Activated CD8-positive, alpha-beta T cell treated with anti-CD3 and anti-CD28 coated beads for 36 hours (primary cell): ENCODE measurements at places on chromosomes 1 and 21. TPM values are rescaled to one million over a fixed set of nuclear protein-coding genes. Genes with fewer than 3 reads are reported as not detected.

Gene KCNE2
- total RNA-seq = not detected

Gene WLS
- total RNA-seq = not detected

DNA sequence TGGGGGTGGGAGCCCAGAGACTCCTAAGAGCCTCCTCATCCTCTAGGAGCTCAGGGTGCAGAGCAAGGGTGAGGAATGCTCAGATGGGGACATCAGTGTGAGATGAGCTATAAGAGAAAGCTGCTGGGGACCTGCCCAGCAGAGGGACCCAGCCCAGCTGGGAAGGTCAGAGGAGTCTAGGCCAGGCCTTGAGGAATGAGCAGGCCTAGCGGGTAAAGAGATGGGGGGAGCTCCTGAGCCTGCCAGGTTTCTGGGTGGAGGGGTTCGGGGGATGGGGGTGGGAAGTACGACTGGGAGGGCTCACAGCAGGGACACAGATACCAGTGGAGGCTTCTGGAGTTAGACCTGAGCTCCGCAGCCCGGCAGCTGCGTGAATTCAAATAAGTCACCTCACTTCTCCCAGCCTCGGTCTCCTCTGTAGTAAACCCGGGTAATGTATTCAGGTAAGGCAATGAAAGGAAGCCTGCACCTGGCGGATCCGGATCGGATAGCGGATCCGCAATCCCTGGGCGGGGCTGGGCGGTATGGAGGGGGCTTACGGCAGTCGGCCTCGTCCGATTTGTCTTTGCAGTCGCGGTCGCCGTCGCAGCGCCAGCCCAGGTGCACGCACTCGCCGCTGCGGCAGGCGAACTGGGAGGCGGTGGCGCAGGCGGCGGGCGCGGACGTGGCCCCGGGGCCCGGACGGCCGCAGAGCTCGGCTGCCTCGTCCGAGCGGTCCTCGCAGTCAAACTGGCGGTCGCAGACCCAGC, 38.0 kb upstream of the MAGOH start:
- no peaks in the 10 kb centered on the region for H3K27me3 ChIP-seq
- no peaks in the 10 kb centered on the region for H3K4me1 ChIP-seq
- peaks cover 43% of the 10 kb centered on the region for H3K36me3 ChIP-seq
- no peak overlapping the region for H3K27ac ChIP-seq

DNA sequence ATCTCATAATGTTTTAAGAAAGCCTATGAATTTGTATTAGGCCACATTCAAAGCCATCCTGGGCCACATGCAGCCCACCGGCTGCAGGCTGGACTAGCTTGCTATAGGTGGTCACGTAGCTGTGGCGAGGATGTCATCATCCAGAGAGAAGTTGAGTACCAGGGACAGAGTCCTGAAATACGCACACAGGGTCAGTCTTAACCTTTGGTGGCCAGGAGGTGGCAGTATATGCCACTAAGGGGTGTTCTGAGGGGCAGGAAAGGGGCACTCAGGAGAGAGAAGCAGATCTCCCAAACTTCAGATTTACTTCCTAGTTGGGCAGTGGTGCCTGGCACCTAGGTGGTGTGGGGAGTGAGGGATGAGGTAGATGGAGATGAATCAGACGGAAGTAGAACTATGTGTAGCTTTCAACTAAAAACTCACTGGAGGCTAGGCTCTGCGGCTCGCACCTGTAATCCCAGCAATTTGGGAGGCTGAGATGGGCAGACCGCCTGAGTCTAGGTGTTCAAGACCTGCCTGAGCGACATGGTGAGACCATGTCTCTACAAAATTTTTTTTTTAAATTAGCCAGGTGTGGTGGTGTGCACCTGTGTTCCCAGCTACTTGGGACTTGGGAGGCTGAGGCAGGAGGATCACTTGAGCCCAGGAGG, 16.3 kb upstream of the CDK18 start:
- peak; percentile 67 for DNase-seq
- peaks cover 41% of the 10 kb centered on the region for H3K27me3 ChIP-seq
- H3K36me3 ChIP-seq = no peaks in the 10 kb centered on the region
- H3K4me1 ChIP-seq = peaks cover 9% of the 10 kb centered on the region
- H3K27ac ChIP-seq = no peak overlapping the region

DNA sequence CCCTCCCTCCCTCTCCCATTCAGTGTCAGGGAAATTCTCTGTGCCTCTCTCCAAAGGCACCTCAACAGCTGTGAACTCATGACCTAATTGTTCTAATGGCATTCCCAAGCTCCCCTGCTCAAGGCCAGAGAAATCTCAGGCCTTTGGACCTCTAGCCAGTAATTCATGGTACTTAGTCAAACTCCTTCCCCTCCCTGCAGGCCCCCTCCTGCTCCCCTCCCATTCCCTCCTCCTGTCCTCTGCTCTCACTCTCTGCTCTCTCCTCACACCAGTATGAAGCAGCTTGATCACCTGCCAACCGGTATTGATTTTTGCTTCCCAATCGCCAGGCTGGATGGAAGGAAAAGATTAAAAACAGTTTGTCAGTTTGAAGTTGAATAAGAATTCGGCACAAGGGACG, 370.5 kb upstream of the PBX1 start:
- no peak overlapping the region for H3K4me3 ChIP-seq
- H3K27ac ChIP-seq = no peak overlapping the region
- H3K4me1 ChIP-seq = no peaks in the 10 kb centered on the region
- H3K36me3 ChIP-seq = no peaks in the 10 kb centered on the region

Gene CD164L2
- not detected for total RNA-seq

DNA sequence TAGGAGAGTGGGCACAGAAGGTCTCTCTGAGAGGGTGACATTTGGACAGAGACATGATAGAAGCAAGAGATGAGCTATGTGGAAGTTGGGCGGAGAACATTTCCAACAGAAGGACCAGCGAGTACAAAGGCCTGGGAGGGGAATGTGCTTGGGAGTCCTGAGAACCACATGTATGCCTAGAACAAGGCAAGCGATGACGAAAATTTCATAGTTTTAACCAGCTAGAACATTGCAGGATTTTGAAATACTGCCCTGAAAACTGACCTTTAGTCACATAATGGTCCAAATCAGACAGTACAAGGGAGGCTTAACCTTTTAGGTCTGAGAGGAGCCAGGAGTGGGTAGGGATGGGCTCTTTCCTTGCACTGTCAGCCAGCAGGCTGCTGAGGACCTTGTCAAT, 68.0 kb downstream of the MRPS6 start:
- H3K4me3 ChIP-seq = no peak overlapping the region
- H3K36me3 ChIP-seq = peaks cover 68% of the 10 kb centered on the region
- H3K27me3 ChIP-seq = no peaks in the 10 kb centered on the region
- H3K4me1 ChIP-seq = peaks cover 22% of the 10 kb centered on the region
- DNase-seq = no peak
- no peak overlapping the region for H3K27ac ChIP-seq

DNA sequence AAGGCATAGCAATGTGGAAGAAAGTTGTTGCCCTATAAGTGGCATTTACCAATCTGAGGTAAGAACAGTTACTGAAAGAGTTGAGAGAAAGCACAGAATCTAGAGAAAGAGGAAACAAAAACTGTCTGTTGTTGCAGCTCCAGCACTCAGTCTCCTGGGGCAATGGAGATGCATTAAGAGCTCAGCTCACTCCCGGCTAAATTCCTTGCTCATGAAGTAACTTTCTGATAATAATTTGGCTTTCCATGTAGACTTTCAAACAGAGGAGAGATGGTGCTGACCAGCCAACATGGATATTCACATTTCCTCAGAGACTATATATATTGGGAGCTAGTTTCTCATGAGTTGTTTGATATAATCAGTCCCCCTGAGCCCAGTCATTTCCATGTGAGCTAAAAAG, 135.3 kb downstream of the GDAP2 start:
- H3K27ac ChIP-seq = no peak overlapping the region
- no peaks in the 10 kb centered on the region for H3K4me1 ChIP-seq

- H3K4me3 ChIP-seq = no peak overlapping the region
- DNase-seq = no peak
- peaks cover 3% of the 10 kb centered on the region for H3K27me3 ChIP-seq
- H3K4me1 ChIP-seq = no peaks in the 10 kb centered on the region
- H3K36me3 ChIP-seq = no peaks in the 10 kb centered on the region
These were observed 48.2 kb downstream of the HLX start for GRCh38 chr1:220927442-220927841.

DNA sequence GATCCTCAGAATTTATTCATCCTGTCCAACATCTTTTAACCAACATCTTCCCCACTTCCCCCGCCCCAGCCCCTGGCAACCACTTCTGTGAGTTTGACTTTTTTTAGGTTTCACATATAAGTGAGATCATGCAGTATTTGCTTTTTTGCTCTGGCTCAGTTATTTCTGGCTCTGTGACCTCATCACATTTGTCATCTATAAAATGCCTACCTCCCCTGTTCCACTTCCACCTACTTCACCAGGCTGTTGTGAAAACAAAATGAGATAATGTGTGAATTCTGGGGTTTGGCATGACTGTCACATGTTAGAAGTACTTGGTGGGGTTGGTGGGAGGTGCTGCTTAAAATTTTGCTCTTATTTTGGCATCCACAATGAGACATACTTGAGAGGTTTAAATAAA, 18.4 kb downstream of the HHAT start:
- peak; percentile 65 for DNase-seq
- no peaks in the 10 kb centered on the region for H3K27me3 ChIP-seq
- peaks cover 2% of the 10 kb centered on the region for H3K36me3 ChIP-seq
- peaks cover 19% of the 10 kb centered on the region for H3K4me1 ChIP-seq
- no peak overlapping the region for H3K4me3 ChIP-seq

Gene S100A9
- total RNA-seq = not detected

DNA sequence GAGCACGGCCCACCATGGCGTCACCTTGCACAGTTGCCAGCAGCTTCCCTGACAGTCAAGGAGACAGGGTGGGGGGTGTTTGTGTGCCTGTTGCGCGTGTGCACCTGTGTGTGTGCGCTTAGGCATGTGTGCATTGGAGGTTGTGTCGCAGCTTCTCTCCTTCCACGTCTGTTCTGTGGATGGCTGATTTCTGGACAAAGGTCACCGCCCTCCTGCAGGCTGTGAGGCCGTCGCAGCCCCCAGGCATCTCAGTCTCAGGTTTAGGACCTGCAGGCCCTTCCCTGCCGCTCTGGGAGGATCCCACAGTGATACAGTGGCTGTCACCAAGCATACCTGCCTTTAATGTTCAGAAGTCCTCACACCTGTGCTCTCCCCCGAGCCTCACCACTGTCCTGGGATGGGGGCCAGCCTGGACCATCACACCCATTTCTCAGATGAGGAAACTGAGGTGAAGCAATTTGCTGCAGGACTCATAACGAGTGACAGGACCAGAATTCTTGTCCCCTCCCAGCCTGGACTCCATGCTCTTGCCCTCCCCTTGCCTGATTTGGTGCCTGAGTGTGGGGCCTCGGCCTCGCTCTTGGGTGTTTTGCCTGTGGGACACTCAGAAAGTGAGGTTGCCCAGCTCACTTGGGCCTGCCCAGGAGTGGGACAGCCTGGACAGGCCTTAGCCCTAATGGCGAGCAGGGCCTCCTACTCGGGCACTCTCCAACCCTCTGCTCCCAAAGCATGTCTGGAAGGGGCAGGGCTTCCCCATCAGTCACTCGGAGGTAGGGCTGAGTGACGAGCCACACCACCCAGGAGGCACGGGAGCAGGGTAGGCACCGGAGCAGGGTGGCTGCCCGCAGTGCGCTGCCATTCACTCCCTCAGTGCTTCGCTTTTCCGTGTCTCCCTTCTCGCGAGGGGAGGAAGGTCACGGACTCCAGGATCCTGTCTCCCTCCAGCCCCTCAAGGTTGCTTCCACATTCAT, 22.6 kb downstream of the COQ8A start:
- peak overlapping the region; percentile 56 for H3K27ac ChIP-seq
- no peak overlapping the region for H3K4me3 ChIP-seq
- H3K36me3 ChIP-seq = peaks cover 10% of the 10 kb centered on the region
- no peaks in the 10 kb centered on the region for H3K27me3 ChIP-seq
- peaks cover 25% of the 10 kb centered on the region for H3K4me1 ChIP-seq

Gene PARS2
- total RNA-seq = 6.0 TPM

Gene SLC26A9
- total RNA-seq = not detected

Gene NBPF10
- 1.5 TPM for total RNA-seq

DNA sequence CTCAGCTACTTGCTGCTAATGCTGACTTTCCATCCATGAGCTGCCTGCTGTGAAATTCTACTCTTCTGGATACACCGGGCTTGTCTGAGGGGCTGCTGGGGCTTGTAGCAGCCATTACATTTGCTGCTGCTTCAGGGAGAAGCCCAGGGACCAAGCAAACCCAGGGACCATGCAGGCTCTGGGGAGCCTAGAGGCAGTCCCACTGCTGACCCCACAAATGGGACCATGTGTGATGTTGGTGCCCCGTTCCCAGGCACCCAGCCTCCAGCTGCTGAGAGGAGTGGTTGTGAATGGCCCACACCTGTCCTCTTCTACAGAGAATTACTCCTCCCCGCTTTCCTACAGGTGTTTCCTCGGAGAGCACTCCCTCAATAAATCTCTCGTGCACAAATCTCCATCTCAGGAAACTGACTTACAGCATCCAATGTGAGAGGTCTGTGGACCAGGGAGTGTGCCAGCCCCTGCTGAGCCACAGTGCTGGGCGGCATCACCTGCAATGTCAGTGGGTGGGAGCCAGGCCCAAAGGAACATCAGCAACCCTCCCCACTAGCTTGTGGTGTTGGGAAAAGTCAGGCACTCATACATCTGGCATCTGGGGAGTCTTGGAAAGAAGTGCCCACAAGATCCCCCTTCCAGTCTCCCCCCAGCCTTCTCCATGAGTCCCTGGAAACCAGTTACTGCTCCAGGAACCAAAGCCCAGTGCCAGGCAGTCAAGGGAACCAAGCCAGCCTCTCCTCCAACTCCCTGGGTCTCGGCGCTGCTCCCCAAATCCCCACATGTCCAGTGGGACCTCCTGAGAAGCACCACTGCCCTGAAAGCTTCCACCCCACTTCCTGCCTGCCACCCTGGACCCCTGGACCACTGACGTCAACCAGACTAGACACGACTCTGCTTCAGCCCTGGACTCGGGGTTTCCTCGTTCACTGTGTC, 65.1 kb downstream of the TCP10L start:
- H3K36me3 ChIP-seq = peaks cover 2% of the 10 kb centered on the region
- no peak for DNase-seq
- no peak overlapping the region for H3K27ac ChIP-seq
- H3K4me3 ChIP-seq = no peak overlapping the region

DNA sequence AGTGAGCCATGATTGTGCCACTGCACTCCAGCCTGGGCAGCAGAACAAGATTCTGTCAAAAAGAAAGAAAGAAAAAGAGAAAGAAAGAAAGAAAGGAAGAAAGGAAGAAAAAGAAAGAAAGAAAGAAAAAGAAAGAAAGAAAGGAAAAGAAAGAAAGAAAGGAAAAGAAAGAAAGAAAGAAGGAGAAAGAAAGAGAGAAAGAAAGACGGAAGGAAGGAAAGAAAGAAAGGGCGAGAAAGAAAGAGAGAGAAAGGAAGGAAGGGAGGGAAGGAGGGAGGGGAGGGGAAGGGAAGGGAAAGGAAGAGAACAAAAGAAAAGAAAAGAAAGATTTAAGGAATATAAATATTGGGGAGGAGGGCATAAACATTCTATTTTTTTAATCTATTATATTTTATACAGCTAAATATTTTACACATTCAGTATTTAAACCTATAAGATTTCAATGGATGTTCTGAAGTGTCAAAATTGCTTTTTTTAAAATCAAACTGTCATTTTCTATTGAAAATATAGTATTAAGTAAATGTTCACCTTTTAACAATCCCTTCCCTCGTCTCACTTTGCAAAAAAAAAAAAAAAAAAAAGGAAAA, 6.8 kb upstream of the JAK1 start:
- peaks cover 4% of the 10 kb centered on the region for H3K4me1 ChIP-seq
- H3K27ac ChIP-seq = no peak overlapping the region
- H3K27me3 ChIP-seq = no peaks in the 10 kb centered on the region
- no peak overlapping the region for H3K4me3 ChIP-seq

Gene SPATA46
- total RNA-seq = not detected
